ENCODE measurements at places on chromosomes 4 and X. TPM values are rescaled to one million over a fixed set of nuclear protein-coding genes. Genes with fewer than 3 reads are reported as not detected.

DNA sequence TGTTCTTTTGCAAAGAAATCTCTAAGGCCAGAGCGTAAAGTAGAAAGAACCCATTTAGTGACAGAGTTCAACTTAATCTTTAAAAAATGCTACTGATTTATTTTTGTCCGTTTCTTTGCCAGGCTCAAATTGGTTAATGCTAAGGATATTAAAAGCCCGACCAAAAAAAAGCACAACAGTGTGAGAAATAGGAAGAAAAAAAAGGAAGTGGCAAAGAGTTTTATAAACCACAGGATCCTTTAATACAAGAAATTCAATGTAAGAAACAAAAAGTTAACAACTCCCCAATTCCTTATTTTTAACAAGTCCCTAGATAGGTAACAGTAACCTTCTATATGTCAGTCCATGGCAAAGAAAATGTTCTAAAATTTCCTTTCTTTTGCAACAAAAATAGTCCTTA is 480.4 kb downstream of the ACTRT1 start:
- DNase-seq, result no peak

- DNase-seq, result no peak
Measured at GRCh38 chr4:73668782-73669201, 48.6 kb upstream of the RASSF6 start.

GRCh38 chr4:169791527-169792156 is 33.9 kb upstream of the HPF1 start:
- peak; percentile 26 for DNase-seq

DNA sequence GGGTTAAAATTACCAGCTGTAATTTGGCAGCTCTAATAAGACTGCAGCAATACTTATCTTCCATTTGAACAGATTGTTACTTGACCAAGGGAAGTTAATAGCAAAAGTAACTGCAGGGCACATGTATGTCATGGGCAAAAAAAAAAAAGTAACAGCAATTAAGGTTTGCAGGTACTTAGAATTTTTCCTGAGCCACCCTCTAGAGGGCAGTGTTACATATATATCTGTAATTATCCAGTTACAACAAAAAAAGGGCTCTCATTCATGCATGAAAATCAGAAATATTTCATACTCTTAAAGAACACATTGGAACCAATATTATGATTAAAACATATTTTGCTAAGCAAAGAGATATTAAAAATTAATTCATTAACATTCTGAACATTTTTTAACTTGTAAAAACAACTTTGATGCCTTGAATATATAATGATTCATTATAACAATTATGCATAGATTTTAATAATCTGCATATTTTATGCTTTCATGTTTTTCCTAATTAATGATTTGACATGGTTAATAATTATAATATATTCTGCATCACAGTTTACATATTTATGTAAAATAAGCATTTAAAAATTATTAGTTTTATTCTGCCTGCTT is 25.1 kb downstream of the XIAP start:
- DNase-seq, result peak; percentile 65

The GABRE gene
- polyA plus RNA-seq, result not detected

The CCNA2 gene
- 0.42 TPM for polyA plus RNA-seq

Measured in B cell (primary cell).